AG04450 (cell line): ENCODE measurements at places on chromosomes 11 and 22. TPM values are rescaled to one million over a fixed set of nuclear protein-coding genes. Genes with fewer than 3 reads are reported as not detected.

GRCh38 chr11:17691976-17692375, 27.4 kb upstream of the MYOD1 start:
- DNase-seq: no peak

- DNase-seq: no peak
Observed at GRCh38 chr11:118921929-118922744, 3.6 kb downstream of the BCL9L start.

GRCh38 chr11:34425360-34425759, 13.4 kb upstream of the CAT start:
- DNase-seq: no peak

GRCh38 chr22:31616315-31616980, 45.6 kb downstream of the PISD start:
- no peak for DNase-seq

Gene HPX
- 0.32 and 0.67 TPM in 2 replicates for polyA plus RNA-seq

Gene RIBC2
- 0.20 and 0.31 TPM in 2 replicates for polyA plus RNA-seq

DNA sequence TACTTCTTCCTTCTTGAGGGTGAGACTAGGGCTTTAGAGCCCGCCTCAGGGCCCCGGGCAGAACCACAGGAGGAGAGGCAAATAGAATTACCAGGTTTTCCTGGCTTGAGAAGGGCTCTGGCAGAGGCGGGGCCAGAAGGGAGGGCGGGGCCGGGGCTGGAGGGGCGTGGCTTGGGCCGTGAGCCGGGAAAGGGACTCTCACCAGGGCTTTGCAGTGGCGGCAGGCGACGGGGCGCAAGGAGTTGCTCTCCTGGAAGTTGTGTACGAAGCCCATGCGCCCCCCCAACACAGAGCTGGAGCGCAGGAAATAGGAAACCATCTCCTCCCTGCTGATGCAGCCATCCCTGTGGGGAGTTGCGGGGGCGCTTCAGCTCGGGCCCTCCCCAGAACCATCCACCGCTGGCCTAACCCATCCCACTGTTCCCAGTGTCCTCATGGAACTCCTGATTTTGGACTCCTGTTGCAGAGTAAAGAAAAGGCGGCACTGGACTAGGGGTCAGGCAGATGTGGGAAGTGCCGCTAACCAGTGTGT, 6.9 kb upstream of the NRXN2 start:
- DNase-seq: no peak

DNA sequence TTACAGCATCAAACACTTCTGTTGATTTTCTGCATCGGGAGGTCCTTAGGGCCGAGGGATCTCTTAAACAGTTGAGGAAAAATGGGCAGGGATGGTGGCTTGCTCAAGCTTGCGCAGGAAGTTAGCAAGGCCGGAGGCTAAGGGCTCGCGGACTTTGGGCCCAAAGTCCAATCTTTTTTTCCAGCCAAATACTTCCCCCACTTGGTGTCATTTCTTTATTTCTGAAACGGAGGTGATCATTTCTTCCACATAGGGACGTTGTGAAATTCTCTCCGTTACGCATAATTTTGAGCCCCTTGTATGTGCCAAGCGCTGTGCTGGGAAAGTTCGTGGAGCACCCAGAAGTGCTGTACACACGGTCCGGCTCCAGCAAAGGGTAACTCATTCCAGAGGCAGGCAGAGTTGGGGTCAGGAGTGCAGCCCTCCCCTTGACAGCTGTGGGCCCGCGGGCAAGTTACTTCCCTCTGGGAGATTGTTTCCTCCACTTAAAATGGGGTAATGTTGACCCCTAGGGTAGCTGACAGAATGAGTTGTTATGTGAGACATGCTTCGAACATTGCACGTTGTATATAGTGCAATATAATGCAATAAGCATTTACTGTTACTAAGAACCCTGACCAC, 809 bp downstream of the MIEF1 start:
- no peak for DNase-seq

- no peak for DNase-seq
Observed at GRCh38 chr11:102196816-102197215, 86.6 kb downstream of the YAP1 start.

Gene C11orf86
- polyA plus RNA-seq: not detected in 2 replicates

DNA sequence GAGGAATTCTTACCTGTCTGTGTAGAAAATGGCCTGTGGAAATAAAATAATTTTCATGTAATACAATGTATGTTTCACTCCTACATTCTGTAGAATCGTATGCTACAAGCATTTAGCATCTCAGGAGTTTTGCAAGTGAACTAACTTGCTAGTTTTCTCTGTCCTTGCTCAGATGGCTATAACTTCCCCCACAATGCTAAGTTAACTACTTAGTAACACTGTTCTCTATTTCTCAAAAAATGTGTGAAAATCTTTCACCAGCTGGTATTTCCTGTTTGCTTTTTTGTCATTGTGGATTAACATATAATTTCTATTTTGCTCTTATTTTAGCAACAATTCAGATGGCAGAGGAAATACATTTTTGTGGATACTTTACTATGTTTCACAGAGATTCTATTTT, 4.4 kb downstream of the OR4S2 start:
- no peak for DNase-seq

Gene PNPLA2
- polyA plus RNA-seq: 17.3 and 29.3 TPM in 2 replicates
